Head of caudate nucleus (tissue), 42 donors: ENCODE measurements at places on chromosomes 11 and 22.

DNA sequence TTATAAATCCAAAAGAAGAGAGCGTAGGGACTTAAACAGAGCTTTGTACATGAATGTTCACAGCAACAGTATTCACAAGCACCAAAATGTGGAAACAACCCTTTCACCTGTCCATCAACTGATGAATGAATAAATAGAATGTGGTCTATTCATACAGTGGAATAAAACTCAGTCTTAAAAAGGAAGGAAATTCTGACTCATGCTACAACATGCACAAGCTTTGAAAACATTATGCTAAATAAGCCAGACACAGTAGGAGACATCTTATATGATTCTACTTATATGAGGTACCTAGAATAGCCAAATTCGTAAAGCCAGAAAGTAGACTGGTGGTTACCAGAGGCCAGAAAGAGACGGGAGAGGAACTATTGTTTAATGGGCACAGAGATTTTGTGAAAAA lies 74.3 kb downstream of the SHANK2 start:
- DNase-seq = no peak

DNA sequence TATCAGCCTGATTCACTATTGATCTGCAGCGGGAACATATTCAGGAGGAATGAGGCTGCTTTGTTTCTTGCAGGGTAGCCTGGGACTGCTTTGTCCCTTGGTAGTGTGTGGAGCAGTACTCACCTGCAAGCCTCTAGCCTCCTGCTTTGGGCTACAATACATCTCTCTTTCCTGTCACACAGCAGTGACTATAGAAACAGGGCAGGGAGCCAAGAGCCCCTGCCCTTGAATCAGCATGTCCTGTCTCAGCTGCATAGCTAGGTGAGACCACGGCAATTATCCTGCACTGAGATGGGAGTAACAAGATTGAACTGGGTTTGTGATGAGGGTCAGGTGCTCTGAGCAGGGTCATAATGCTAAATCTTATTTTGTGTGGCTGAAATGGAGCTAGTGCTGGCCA lies 191.9 kb downstream of the NELL1 start:
- DNase-seq = no peak

- DNase-seq = no peak
Observed at GRCh38 chr11:25529572-25529971, 802.4 kb upstream of the ANO3 start.

DNA sequence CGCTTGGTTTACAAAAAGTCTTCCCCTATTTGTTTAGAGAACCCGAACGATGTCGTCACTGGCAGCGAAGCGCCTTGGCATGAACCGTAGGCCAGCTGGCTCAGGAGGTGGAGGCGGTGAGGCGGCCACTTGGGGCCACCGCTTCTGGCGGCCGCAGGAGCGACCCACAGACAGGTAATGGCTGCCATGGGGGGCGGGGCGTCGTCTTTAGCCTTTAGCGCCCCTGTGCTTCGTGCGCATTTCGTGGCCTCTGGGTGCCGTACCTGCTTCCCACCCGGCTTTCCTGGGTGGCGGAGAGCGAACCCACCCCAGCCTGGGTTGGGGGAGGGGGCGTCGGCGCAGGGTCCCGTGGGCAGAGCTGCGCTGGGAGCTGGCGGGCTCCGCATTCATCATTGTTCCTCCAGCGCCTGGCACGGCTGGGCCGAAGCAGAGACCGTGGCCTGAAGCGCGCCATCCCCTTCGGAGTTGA lies 469 bp upstream of the OSBP2 start:
- DNase-seq = peak; percentile 74

GRCh38 chr11:126702987-126703386 lies 297.6 kb downstream of the KIRREL3 start:
- peak; percentile 36 for DNase-seq

DNA sequence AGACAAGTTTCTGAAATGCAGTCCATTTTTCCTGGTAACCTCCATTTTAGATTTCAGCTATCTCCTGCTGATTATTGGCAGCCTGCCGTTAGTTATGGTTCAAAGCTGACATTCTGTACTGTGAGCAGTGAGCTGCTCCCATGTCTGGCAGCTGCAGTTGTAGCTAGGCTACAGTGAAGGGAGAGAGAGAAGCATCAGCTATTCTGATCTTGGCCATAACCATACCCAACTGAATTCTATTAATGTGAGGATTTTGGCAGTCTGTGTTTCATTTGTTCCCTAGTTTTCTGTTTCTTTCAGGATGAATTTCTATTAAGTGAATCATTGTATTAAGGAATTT lies 33.4 kb downstream of the SIK2 start:
- peak; percentile 26 for DNase-seq

- peak; percentile 1 for DNase-seq
Observed at GRCh38 chr22:19962909-19963806, 21.5 kb upstream of the TXNRD2 start.

- no peak for DNase-seq
Observed at GRCh38 chr11:126115127-126115495, 52.4 kb upstream of the CDON start.

- DNase-seq = no peak
Observed at GRCh38 chr11:119626871-119627270, 102.1 kb downstream of the NECTIN1 start.

DNA sequence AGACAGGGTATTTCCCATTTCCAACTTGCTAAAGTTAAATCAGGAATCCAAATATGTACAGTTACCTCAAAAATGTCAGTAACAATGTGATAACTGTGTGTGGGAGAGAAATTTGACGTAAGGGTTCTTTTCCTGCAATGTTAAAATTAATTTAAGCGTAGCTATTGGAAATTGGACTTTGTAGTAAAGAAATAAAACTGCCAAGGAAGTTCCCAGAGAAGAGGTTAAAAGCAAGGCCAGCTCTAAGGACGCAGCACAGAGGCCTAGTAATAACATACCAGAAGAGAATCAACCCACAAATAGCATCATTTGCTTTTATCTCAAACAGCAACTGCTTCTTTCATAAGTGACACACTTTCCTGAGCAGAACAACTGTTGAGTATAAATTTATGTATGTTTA lies 36.8 kb upstream of the GRIA4 start:
- no peak for DNase-seq

- no peak for DNase-seq
Observed at GRCh38 chr22:29069463-29069862, 3.4 kb upstream of the KREMEN1 start.

DNA sequence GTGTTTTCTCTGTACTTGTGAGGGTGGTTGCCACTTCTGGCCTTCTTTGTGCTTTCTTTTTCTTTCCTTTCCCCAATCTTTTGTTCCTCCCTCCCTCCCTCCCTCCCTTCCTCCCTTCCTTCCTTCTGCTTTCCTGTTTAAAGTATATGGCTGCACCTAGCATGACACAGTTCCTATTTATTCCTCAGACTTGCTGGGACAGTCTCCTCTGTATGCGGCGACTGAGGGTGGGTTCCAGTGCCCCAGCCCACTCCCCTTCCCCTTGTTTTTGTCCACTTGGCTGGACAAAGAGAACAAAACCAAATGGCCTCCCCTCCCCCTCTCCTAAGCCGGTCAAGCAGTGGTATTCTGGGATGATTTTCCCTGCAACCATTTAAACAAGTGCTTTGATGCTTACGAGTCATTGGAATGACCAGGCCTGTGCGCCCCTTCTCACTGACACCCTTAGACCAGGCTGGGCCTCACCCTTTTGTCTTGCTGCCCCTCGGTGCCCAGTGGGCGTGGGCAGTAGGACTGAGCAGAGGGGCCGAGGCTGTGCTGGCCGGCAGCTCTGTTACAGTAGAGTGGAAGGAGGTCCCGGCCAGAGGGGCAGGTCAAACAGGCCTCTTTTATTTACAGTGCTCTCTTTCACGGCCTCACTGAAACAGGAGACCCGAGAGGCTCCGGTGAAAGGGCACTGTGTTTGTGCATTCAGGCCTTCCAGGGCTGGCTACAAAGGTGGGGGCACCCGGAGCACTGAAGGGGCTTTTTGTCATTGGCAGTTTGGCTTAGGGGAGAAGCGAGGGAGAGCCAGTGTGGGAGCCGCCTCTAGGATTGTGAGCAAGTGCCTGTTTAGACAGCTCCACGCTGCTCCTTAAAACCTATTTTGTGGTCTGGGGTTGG lies 32.2 kb downstream of the ZBTB16 start:
- DNase-seq = peak; percentile 61

DNA sequence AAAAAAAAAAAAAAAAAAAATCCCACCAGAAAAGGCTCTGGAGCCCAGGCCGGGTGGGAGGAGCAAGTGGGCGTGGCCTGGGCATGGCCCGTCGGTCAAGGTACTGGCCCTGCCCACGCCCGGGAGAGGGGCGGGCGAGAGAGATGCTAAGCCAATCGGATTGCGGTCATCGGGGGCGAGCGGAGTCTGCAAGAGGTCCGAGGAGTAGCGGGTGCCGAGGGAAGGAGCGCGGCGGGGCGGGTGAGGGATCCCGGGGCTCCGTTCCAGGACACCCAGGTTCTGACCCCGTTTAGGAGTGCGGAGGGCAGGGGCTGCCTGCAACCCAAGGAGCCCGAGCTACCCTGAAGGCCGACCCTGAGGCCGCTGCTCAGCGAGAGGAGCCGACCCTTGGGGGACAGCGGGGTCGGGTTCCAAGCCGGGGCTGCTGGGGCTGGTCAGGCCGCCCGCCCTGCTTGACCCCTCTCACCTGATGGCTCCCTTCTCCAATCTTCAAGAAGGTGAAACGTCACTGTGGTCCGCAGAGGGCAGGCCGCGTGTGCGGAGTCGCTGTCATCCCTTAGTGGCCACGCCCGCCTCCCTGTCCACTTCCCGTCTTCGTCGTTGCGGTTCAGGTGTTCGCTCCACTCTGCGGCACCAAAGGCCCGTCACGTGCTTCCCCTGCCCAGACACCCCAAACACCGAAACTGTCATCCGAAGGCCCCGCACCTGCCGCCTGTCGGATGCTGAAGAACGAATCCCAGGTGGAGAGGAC lies 11.1 kb upstream of the TAB1 start:
- peak; percentile 68 for DNase-seq

DNA sequence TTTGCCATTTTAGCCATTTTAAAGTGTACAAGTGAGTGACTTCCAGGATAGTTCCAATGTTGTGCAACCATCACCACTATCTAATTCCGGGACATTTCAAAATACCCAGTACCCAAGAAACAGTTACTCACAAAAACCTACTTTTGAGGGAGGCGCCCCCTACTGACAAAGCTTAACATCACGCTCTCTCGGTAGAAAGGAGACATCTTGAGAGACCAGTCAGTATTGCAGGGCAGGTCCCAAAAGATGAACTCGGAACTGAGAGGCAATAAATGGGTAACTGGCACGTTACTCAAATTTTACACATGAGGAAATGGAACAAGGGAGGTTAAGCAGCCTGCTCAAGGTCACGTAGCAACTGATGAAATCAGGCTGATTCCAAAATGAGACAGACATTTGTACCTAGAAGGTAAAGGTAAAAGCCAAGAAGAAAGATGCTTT lies 50.0 kb upstream of the POU2AF1 start:
- DNase-seq = no peak

- no peak for DNase-seq
Observed at GRCh38 chr11:77381729-77382665, 80.5 kb upstream of the GDPD4 start.

DNA sequence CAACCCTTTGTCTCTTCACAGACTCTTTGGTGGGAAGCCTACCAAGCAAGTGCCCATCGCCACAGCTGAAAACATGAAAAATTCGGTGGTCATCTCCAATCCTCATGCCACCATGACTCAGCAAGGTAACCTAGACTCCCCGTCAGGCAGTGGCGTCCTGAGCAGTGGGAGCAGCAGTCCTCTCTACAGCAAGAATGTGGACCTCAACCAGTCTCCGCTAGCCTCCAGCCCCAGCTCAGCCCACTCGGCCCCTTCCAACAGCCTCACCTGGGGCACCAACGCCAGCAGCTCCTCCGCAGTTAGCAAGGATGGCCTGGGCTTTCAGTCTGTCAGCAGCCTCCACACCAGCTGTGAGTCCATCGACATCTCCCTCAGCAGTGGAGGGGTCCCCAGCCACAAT lies 111.6 kb downstream of the DBX1 start:
- no peak for DNase-seq

GRCh38 chr11:10477690-10478046 lies 22.6 kb downstream of the AMPD3 start:
- peak; percentile 28 for DNase-seq

- DNase-seq = no peak
Observed at GRCh38 chr11:11390068-11390771, 37.2 kb upstream of the CSNK2A3 start.

- DNase-seq = no peak
Observed at GRCh38 chr11:112627588-112628045, 333.6 kb upstream of the NCAM1 start.

DNA sequence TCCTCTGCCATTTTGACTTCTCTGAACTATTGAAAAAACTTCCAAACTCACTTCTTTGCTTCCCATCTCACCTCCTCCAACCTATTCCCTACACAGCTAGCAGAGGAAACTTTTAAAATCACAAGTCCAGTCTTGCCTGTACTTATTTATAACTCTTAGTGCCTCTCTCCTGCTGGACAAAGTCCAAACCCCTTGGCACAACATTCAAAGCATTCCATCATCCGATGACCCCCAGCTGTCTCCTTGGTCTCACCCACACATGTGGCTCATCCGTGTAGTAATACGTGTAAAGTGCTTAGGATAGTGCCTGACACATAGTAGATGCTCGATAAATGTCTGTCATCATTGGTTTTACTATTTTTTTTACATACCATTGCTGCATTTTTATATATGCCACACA lies 101.4 kb downstream of the PARVA start:
- no peak for DNase-seq

DNA sequence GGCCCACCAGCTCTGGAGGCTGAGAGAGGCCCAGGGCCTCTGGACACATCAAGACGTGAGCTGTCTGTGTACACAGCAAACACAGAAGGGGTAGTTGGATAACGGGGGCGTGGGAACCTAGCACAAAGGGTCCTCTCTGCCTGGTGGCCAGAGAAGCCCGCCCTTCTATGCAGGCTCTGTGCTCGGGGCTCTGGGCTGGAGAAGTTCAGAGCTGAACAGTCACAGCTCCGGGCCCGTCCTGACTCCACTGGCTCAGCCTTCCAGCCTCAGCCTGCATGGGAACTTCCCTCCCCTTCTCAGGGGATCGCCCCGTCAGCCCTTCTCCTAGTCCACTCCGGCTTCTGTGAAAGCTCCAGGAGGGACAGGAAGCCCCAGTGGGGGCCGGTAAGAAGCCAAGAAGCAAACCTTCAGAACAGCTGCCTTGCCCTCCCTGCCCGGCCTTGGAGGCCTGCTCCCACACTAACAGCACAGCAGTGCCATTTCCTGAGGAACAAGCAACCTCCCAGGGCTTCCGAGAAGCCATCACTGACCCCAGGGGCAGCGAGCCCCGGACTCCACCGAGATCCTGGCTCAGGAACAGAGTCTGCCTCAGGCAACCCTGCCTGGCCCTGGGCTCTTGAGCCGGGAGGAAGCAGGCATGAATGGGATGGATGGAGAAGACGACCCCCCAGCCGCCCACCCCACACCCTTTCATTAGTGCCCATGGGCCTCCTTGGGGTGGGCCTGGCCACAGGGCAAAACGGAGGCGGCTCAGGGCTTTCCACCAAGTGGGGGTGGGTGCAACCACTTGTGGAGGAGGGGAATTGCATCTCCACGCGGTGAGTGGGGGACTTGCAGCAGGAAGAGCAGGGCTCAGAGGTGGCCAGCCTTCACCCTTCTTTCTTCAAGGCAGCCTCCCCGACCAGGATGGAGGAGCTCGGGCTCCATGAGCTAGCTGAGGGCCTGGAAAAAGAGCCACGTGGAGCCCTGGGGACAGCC lies 119.8 kb downstream of the ST3GAL4 start:
- no peak for DNase-seq
